A549 treated with Mapracorat at 1 μM for 4 hours (cell line): ENCODE measurements at places on chromosomes 13 and 19. TPM values are rescaled to one million over a fixed set of nuclear protein-coding genes. Genes with fewer than 3 reads are reported as not detected.

The MAMSTR gene
- total RNA-seq, result 0.18 to 0.42 TPM (median 0.34 TPM) in 5 replicates

The POGLUT2 gene
- total RNA-seq, result 5.6 to 7.2 TPM (median 6.2 TPM) in 5 replicates

The CEACAM16 gene
- 0.17 to 0.18 TPM in 2 of 5 replicates, not detected in the others for total RNA-seq

The KLHL1 gene
- total RNA-seq, result not detected in 5 replicates

The C19orf38 gene
- total RNA-seq, result 0.14 to 0.30 TPM (median 0.15 TPM) in 3 of 5 replicates, not detected in the others

The SYT3 gene
- 0.33 to 1.0 TPM (median 0.50 TPM) in 5 replicates for total RNA-seq

The IL17D gene
- total RNA-seq, result 0.95 to 1.4 TPM (median 1.3 TPM) in 5 replicates

The RNF225 gene
- total RNA-seq, result 0.18 to 0.37 TPM (median 0.23 TPM) in 4 of 5 replicates, not detected in the other

The PBX4 gene
- total RNA-seq, result 1.3 to 2.2 TPM (median 1.7 TPM) in 5 replicates
